ENCODE measurements at places on chromosomes 4 and X.

DNA sequence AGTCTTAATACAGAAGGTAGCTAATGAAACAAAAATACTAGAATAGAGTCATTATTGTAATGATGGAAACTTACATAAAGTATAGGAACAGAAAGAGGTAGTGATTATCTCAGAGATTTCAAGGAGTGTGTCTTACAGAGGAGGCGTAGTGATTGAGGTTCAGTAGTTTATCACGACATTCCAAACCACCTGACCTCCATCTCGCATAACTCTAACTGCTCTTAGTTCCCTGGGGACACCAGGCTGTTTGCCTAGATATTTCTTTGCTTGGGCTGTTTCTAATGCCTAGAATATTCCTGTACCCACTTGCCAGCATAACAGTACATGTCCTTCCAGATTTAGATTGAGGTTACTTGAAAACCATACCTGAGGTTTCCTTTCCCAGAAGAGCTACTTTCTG lies 29.1 kb downstream of the STAG2 start:
- DNase-seq, result no peak

DNA sequence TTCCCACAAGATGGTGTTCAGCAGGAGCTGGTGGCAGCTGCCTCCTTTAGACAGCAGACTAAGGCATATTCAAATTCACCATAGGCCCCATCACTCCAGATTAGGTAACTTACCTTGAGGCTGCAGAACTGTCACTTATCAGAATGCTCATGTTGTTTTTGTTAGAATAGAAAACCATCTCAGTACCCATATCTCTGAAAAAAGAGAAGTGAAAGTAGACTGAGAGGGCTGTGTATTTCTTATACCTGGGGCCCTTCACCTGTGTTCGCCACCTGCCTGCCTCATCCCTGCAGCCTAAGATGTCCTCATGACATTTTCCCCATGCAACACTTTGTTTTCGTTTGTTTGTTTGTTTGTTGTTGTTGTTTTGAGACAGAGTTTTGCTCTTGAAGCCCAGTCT lies 32.9 kb upstream of the SPRY1 start:
- no peak for DNase-seq

- DNase-seq, result no peak
Observed at GRCh38 chrX:19885732-19886131, 1.7 kb downstream of the SH3KBP1 start.

GRCh38 chrX:44157858-44158257 lies 184.7 kb upstream of the NDP start:
- DNase-seq, result no peak

All from activated CD4-positive, alpha-beta T cell treated with anti-CD3 and anti-CD28 coated beads, Interleukin-2, Interleukin-6, amounts not matched to agents 100 ng/mL and 50 ng/mL, durations not matched to agents 16 hours and 8 hours (primary cell).